ELF-1 (cell line): ENCODE measurements at places on chromosomes 12 and 14.

- no peak for DNase-seq
Observed at GRCh38 chr14:95585953-95586620, 51.2 kb downstream of the GLRX5 start.

GRCh38 chr14:100534528-100535286 is 52.5 kb downstream of the BEGAIN start:
- peak; percentile 2 for DNase-seq

GRCh38 chr14:75273272-75274049 is 5.2 kb upstream of the FOS start:
- DNase-seq = peak; percentile 54

- DNase-seq = no peak
Observed at GRCh38 chr12:63508543-63508942, 159.8 kb downstream of the DPY19L2 start.

DNA sequence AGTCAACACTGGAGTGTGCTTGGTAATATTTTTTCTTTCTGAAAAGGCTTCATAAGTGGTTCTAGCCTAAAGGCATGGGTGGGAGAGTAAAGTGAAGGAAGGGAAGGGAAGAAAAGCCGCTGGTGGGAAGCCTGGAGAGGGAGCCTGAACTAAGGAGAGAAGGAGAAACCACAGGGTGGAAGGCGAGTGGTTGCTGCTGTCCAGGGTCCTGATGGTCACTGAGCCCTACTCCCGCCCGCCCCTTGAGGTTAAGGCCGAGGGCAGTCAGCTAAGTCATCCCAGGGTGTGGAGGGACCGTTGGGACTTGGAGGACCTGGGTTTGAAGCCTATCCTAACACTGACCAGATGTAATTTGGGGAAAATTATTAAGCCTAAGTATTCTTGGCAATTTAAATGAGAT is 189.1 kb downstream of the PIWIL1 start:
- DNase-seq = peak; percentile 77

GRCh38 chr12:108798551-108799221 is 58.7 kb downstream of the SSH1 start:
- no peak for DNase-seq

DNA sequence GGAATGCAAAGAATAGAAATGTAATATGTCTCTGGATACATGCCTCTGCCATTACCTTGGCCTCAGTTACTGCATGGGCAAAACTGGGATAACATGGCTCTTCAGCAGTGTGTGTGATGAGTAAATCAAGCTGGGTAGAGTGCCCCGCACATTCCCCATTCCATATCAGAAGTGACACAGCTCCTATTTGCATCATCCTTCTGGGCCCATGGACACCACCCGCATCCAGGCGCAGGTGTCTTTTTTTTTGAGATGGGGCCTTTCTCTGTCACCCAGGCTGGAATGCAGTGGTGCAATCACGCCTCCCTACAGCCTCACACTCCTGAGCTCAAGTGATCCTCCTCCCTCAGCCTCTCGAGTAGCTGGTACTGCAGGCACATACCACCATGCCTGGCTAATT is 31.6 kb downstream of the KRT76 start:
- DNase-seq = no peak

GRCh38 chr12:96236221-96236822 is 42.1 kb downstream of the ELK3 start:
- DNase-seq = no peak

DNA sequence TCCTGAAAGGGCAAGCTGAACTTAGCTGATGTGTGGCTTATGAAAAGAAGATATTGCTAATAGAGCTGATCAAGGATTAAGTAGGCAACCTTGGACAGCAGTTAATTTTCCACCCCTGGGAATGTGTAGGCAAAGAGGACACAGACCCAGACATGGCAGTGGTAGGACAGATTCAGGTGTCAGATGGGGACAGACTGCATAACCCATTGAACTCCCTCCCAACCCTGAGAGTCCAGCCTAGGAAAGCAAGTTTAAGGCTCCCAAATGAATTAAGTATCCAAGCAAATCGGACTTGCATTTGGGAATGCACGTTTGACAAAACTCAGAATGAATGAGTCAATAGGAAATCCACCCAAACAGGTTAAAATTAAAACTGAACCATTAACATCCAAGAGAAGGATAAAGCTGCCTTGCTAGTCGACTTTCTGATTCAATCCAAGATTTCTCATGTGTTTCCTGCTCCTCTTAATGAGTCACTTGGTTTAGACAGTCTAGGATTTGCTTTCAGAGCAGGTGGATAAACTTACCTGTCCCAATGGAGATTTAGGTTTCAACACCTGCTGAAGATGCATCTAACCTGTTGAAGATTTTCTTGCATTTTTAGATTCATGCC is 385.4 kb downstream of the CCDC91 start:
- DNase-seq = no peak

DNA sequence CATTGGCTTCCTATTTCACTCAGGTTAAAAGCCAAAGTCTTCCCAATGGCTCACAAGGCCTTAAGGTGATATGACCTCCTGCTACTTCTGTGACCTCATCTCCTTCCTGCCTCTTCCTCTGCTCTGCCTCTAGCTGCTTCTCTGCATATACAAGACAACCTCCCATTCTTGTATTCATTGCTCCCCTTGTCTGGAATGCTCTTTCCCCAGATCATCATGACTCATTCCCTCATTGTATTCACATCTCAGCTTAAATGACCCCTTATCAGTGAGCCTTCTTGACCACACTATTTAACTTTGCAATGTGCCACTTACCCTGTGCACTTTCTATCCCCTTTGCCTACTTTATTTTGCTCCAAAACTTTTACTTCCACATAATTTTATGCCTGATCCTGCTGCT is 90.2 kb downstream of the PPP1R12A start:
- peak; percentile 40 for DNase-seq

- no peak for DNase-seq
Observed at GRCh38 chr12:132922676-132923075, 33.4 kb downstream of the ZNF605 start.

- DNase-seq = no peak
Observed at GRCh38 chr14:62101673-62102348, 339.6 kb downstream of the SNAPC1 start.

DNA sequence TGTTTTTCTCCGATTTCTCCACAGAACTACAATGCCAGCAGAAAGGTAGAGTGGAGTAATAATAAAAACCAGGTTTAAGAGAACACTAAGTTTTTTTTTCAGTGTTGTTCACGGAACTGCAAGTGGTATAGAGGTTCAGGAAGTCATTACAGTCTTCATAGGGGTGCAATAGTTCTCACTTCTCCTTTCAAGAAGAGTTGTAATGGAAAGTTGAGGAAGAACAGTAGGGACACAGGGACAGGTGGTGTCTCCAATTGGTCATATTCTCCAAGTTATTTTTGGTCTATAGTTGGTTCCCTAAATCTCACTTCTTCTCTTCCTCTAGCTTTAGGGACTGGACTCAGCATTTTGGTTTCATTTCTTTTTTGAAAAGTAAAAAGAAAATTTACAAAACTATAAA is 894.0 kb downstream of the NRXN3 start:
- DNase-seq = no peak

- no peak for DNase-seq
Observed at GRCh38 chr14:25094171-25094907, 44.4 kb upstream of the STXBP6 start.
